Right hindlimb (tissue), 1 donor: ENCODE measurements at places on chromosomes 5 and 9.

DNA sequence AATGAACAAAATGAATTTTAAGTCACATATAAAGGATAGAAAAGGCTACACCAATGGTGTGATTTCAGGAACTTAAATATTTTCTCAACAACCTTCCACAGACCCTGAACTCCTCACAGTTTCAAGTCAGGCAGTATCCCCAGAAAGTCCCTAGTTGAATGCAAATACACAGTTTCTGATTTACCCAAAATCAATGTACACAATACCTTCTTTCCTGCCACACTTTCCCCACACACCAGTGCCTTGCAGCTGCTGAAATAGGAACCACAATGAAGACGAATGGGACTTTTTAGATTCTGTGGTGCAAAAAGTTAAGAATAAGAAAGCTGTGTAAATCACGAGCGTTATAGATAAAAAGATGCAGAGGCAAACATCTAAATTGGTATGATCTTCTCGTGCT lies 552.4 kb upstream of the MEF2C start:
- DNase-seq = no peak

GRCh38 chr9:20989923-20990341 lies 41.5 kb downstream of the HACD4 start:
- no peak for DNase-seq

DNA sequence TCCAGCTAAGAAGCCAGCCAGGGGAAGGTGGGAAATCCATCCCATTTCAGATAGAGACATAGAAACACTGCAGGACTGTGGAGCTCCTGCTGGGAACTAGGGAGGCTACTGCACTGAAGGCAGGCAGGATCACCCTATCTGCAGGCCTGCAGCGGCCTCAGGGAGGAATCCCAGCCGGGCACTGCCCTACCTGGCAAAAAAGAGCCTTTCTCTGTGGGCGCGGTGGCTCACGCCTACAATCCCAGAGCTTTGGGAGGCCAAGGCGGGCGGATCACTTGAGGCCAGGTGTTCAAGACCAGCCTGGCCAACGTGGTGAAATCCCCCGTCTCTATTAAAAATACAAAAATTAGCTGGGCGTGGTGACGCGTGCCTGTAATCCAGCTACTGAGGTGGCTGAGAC lies 71.4 kb upstream of the PHYKPL start:
- DNase-seq = no peak

- no peak for DNase-seq
These were observed 216.2 kb upstream of the IER5L start for GRCh38 chr9:129394061-129394885.

GRCh38 chr9:34653151-34654072 lies 1.4 kb downstream of the IL11RA start:
- peak; percentile 93 for DNase-seq

DNA sequence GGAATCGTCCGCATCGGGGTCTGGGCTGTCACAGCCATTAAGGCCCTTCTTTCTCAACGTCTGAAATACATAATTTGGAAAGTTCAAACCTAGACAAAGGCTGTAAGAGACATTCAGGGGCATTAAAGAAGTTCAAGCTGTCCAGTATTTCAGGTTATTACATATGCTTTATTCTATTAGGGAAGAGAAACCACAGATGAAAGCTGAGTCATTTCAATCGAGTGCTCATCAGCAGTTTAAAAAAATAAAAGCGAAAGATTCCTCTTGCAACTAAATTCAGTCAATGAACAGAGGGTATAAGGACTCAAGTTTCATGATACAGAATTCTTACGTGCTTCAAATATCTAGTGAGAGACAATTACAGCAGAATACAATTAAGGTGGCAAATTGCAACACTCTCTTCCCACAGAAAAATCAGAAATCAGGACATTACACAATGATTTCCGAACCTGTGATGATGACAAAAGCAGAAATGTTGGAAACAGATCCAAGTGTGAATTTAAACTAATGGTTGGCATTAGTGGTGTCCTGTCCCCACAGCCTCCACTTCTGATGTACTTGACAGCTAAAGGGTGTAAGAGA lies 121.6 kb downstream of the MEF2C start:
- no peak for DNase-seq

DNA sequence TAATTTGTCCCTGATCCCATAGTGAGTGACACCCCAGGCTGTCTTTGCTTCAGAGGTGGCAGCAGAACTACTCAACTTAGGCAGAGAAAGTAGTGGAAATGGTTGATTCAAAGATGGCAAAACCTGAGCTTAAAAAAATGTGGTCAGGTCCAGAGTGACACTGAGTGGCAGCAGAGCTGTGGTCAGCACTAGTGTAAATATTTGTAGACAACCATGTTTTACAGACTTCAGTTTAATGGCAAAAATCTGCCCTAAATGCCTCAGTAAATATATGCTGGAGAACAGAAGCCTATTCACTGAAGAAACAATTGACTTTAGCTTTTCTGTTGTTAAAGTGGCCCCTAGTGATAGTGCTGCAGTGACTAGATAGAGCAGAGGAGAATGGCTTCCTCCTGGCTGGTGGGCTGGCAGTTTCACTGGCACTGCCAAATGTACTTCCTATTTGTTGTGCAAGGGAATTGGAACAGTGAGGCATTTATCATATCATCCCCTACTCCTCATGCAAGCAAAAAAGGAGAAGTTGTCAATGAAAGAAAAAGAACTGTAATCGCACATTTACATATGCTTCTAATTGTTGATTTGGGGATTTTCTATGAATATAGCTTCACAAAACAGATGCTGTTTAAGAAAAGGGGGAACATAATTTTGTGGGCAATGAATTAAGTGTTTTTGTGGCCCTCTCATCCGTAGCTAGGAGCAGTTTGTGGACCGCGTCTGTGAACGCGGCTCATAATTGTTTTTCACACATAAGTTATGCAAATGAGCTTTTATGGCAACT lies 12.0 kb downstream of the PBX3 start:
- DNase-seq = no peak

GRCh38 chr5:177509991-177510566 lies 453 bp upstream of the DOK3 start:
- DNase-seq = no peak

GRCh38 chr9:130414910-130415746 lies 29.6 kb upstream of the ASS1 start:
- no peak for DNase-seq

- no peak for DNase-seq
These were observed 3.6 kb upstream of the CCNJL start for GRCh38 chr5:160315968-160316367.
